ENCODE measurements at places on chromosomes 3 and 15.

GRCh38 chr3:179432451-179432850 lies 18.8 kb downstream of the GNB4 start:
- no peak for DNase-seq

DNA sequence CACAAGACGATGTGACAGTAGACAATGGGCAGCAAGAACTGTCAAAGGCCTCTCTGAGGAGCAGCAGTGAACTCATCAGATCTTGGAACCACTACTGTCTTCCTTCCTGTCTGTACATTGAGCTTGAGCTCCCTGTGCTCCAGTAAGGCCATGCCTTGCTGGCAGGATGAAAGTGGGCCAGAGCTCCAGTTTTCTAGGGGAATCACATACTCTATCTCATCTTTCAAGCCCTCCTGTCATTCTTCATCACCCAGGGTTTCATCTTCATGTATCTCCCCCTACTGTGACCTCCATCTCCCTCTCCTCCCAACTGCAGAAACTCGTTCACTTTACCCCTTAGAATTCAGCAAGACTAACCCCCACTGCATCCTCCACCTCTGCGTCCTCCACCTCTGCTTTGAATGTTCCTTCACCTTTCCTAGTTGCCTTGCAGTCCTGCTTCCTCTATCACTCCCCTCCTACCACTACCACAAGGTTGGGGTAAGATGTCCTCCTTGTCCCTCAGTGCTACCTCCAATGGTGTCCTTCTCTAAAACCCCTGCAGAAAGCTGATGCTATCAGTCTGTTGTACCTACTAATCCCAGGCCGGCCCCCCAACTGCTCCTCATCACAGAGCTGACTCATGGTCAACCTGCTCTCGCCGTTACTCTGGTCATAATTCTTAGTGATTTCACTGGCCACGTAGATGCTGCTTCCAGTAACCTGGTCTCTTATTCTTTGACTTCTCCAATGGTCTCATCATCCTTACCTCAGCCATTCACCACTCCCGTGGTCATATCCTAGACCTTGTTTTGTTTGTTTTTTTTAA lies 22.3 kb downstream of the NKIRAS1 start:
- no peak for DNase-seq

DNA sequence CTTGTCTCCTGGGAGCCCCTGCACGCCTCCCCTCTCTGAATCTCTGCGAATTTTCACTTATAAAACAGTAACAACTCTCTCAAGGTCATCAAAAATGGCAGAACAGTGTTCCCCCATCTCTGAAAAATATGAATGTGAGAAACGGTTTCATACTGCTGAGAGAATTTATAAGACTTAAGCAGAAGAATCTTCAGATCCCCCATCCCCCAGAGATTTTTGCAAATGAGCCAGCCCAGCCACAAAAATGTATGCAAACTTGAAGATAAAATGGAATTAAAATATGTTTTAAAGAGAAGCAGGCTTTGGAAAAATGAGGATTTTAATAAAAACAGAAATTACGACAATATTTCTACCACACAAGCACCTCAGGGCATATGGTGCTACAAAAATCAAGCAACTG lies 173.0 kb downstream of the STT3B start:
- DNase-seq, result no peak

- peak; percentile 36 for DNase-seq
Observed at GRCh38 chr15:101390462-101390861, 95.4 kb upstream of the SNRPA1 start.

GRCh38 chr3:13768453-13768852 lies 111.4 kb downstream of the WNT7A start:
- no peak for DNase-seq

DNA sequence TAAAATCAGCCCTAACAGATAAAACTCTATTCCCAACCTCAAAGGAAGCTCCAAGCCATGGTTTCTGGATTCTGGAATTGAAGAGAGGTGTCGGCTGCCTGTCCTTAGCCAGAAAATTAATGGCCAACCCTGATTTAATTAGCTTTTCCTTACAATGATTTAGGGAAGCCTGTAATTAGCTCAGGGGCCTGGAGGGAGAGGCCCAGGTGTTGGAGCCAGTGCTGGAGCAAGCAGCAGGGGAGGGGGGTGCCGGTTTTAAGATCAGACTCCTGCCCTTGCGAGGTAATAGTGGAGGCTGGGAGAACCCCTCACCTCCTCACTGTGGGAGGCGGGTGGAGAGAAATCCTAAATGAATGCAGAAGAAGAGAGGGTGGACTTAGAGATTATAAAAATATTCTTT lies 14.7 kb upstream of the ATP2B2 start:
- DNase-seq, result peak; percentile 92
